ENCODE measurements at places on chromosomes 13 and 19.

DNA sequence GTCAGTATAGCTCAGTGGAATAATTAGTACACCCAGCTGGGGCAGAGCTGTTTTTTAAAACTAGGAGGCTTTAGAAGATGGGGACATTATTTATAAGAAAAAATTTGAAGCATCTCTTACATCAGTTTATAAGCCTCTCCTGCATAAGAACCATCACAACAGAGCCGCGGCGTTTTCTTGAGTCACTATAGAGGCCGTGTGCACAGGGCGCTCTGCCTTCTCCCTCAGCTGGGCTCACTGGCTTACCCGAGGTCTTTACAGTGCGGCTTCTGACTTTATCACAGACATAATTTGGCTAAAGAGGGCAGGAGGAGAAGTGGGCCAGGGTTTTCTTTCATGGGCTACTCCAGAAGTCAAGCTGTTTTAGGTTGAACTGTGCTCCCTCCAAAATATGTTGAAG is 135.5 kb upstream of the RNF113B start:
- DNase-seq, result no peak

- DNase-seq, result no peak
Measured at GRCh38 chr19:54137699-54138488, at the start of gene CNOT3. Gene CNOT3 (plus strand): TSS chr19:54137762. CDS start chr19:54142979, 5,217 bp downstream.

- no peak for DNase-seq
Measured at GRCh38 chr19:19758164-19758563, 25.3 kb upstream of the ZNF14 start.

GRCh38 chr19:17564781-17565180 is 9.3 kb downstream of the COLGALT1 start:
- DNase-seq, result no peak

- DNase-seq, result no peak
Measured at GRCh38 chr13:34808649-34809048, 133.4 kb upstream of the NBEA start.

- no peak for DNase-seq
Measured at GRCh38 chr13:20001366-20002190, 43.1 kb downstream of the ZMYM2 start.

DNA sequence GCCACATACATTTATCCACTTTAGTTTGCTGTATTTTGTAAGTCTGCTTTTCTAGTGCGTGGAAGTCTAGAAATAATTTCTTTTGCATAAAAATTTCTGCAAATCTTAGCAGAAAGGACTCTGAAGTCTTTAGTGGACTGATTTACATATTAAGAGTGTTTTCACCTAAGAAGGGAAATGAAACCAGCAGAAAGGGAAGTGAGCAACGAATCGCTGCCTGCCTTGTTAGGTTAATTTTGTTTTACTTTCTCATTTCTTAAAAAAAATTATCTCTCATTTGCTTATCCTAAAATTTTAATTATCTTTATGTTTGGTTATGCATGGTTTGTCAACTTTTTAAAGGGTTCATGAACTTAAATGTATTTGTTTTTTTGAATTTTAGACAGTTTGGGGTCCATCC is 767 bp upstream of the GPR18 start:
- DNase-seq, result no peak

DNA sequence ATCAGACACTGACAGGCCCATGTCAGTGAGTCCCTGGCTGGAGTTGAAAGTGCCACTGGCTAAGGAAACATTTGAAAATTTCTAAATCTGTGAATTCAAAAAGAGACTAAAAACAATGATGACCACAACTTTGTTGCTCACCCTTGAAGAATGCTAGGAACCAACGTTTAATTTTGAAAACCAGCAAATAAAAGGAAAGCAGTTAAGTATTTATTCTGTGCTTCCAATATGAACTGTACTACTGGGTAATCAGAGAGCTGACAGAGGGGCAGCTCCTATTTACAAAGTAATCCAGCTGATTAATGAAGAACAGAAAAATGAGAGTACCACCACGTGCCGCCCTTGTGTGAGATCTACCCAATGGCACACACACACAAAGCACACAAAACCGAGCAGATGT is 44.7 kb upstream of the LATS2 start:
- DNase-seq, result no peak

- no peak for DNase-seq
Measured at GRCh38 chr13:113052971-113053370, 52.6 kb upstream of the F7 start.

DNA sequence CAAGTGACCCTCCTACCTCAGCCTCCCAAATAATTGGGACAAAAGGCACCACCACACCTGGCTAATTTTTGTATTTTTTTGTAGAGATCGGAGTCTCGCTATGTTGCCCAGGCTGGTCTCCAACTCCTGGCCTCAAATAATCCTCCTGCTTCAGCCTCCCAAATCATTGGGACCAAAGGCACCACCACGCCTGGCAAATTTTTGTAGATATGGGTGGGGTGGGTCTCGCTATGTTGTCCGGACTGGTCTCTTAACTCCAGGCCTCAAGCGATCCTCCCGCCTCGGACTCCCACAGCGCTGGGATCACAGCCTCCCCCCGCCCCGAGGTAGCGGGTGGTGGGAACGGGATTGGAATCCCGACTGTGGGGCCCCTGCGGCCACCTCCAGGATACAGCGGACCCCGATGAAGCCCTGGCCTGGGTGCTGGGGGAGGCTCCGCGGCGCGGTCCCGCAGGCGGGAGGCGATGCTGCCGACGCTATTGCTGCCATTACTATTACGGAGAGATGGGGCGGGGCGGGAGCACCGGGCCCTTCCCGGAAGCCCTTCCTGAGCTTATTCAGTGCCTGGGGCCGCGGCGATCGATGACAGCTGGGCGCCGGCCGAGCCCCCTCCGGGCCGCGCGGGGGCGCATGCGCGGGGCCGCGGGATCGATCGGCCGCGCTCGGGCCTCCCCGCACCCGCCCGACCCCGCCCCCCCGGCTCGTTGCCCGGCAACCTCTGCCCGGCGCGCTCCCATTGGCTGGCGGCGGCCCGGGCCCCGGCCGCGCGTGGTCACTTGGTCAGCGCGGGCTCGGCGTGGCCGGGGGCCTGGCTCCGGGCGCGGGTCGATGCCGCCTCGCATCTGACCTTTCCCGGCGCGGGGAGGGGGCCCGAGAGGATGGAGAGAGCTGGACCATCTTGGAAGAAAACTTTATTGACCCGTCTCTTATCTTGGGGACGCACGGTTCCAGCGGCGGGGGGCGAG is 27.9 kb upstream of the ONECUT3 start:
- no peak for DNase-seq

- DNase-seq, result no peak
Measured at GRCh38 chr13:28499609-28500008, 4.7 kb upstream of the FLT1 start.

DNA sequence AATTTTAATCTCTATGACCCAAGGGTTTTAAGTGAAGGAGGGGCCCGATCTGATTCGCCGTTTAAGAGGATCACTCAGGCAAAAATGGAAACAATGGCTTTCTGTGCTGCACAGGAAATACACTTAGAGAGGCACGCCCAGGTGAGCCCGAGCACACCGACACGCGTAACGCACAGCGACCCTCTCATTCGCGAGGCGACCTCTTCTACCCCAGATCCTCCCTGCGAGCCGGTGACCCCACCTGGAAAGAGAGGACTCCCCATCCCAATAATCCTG is 216 bp downstream of the SH2D3A start:
- DNase-seq, result no peak

- DNase-seq, result no peak
Measured at GRCh38 chr13:79772811-79773210, 291.9 kb downstream of the NDFIP2 start.

- DNase-seq, result no peak
Measured at GRCh38 chr19:16384688-16385087, 60.1 kb downstream of the KLF2 start.

DNA sequence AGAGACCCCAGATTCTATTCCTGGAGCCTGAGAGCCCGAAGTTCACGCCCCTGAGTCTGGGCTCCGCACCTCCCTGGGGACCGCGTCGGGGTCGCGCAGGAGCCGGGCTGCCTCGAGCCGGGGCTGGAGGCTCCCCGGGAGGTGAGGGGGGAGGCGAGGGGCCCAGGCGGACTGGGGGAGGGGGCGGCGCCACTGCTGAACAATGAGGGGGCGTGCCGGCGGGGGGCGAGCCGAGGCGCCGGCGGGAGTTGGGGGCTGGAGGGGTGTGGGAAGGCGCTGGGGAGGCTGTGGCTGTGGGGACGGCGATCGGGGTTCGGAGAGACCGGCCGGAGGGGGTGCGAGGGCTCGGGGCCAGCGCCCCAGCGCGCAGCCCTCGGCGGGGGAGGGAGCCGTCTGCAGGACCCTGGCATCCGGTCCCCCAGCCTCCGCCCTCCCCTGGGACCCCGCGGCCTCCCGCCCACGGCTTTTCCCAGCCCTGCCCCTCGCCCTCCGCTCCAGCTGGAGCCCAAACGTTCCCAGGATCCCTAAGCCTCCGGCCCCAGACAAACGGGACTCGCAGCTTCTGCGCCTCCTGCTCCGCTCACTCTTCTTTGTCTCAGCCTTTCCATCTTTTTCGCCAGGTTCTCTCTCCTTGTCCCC is 922 bp downstream of the PLEKHG2 start:
- DNase-seq, result no peak

DNA sequence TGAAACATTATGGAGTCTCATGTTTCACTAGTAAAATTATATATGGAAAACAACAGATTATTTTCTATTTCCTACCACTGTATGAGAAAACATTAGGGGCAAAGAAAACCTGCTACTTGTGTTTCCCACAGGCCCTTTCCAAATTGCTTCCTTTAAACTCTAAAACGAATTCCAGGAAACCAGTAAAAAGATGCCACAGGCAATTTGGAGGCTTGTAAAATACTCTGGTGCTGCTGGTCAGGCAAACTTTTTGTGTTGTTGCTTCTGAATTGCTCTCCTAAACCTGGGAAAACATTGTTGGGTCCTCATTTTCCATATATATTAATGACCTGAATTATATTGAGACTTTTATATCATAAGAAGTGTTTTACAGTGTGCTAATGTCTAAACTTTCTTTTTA is 141.5 kb downstream of the TDRD3 start:
- DNase-seq, result no peak

DNA sequence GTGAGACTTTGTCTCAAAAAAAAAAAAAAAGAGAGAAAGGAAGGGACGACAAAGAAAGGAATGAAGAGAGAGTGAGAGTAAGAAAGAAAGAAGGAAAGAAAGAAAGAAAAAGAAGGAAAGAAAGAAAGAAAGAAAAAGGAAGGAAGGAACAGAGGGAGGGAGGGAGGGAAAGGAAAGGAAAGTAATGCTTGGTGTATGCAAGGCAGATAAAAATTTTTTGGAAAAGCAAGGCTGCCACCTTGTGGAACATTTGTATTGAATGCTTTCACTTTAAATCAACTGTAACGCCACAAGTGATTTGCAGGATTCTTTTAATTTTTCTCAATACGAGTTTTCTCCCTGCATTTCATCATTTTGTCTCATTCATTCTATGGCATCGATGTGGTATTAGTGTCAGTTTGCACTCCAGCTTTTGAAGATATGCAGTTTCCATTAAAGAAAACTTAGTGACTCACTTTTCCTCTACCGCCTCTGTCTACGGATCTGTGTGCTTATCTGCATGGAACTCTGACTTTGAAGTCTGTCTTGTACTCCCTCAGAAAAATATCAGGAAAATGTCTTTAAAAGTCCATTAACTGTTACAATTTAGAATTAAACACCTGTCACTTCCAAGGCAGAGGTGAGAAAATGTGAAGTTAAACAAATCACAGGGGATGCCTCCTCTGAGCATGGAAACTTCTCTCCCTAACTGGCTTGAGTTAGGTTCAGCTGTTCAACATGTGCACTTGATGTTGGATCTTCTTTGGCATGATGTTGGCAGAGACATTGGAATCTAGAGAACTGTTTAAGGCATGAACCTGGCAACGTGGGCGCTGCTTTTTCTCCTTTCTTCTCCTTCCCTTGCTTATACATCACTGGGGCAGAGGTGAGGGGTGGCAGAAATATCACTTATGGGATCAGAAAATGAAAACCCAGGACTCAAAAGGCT is 20.0 kb upstream of the ZDHHC20 start:
- peak; percentile 7 for DNase-seq

- no peak for DNase-seq
Measured at GRCh38 chr13:50700664-50701305, 142.7 kb downstream of the DLEU7 start.

- no peak for DNase-seq
Measured at GRCh38 chr13:99062593-99062992, 84.7 kb upstream of the DOCK9 start.

GRCh38 chr19:2724148-2724557 is 3.0 kb upstream of the DIRAS1 start:
- no peak for DNase-seq

DNA sequence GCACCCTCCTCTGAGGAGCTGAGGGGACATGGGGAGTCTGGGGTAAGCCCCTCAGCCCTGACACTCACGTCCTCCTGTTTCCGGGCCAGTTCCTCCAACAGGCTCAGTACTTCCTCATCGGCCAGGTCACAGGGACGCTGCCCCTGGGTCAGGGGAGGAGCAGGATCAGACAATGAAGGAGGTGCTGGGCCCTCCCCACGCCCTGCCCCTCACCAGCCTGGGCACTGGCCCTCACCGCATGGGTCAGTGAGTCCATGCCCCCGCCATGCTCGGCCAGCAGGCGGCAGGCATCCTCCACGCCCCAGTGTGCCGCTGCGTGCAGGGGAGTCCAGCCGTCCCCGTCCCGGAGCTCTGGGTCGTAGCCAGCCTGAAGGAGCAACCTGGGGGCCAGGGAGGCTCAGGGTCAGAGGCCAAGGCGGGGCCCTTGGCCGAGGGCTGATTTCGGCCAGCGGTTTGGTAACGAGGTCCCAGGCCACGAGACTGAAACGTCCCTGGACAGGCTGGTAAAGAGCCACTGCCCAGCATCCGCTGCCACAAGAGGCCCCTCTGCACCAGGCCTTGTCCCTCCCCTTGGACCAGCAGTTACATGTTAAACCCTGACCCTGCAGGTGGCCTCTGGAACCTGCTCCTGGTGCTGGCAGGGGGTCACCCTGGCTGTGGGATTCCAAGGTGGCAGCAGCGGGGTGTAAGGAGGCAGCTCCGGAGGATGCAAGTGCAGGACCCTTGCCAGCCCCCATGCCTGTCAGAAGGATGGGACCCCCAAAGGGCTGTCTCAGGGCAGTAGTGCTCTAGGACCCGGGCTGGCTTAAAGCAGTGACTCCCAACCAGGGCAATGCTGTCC is 18.5 kb downstream of the PPP1R12C start:
- DNase-seq, result no peak

DNA sequence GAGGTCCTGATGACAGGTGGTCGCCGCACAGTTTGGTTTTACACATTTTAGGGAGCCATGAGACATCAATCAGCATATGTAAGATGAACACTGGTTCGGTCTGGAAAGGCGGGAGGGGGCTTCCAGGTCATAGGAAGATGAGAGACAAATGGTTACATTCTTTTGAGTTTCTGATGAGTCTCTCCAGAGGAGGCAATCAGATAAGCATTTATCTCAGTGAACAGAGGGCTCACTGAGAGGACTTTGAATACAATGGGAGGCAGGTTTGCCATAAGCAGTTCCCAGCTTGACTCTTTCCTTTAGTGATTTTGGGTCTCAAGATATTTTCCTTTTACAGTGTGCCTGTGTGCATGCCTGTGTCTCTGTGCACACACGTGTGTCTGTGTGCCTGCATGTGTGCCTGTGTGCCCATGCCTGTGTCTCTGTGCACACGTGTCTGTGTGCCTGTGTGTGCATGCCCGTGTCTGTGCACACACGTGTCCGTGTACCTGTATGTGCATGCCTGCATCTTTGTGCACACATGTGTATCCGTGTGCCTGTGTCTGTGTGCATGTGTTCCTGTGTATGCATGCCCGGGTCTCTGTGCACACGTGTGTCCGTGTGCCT is 35.5 kb upstream of the TMEM255B start:
- no peak for DNase-seq

GRCh38 chr13:53121919-53122318 is 93.3 kb downstream of the OLFM4 start:
- no peak for DNase-seq

- DNase-seq, result no peak
Measured at GRCh38 chr13:21060338-21061028, 903 bp downstream of the LATS2 start.
